ENCODE measurements at places on chromosomes 3 and 15.

GRCh38 chr3:24704496-24704895, 209.8 kb upstream of the THRB start:
- DNase-seq = no peak

GRCh38 chr3:49324768-49325167, 15.1 kb downstream of the USP4 start:
- DNase-seq = no peak

- DNase-seq = peak; percentile 100
These were observed 130.3 kb downstream of the LIPC start for GRCh38 chr15:58562135-58562534.

GRCh38 chr3:196655496-196655895, 16.0 kb downstream of the NRROS start:
- no peak for DNase-seq

GRCh38 chr3:10771486-10772270, 44.4 kb upstream of the SLC6A11 start:
- DNase-seq = no peak

DNA sequence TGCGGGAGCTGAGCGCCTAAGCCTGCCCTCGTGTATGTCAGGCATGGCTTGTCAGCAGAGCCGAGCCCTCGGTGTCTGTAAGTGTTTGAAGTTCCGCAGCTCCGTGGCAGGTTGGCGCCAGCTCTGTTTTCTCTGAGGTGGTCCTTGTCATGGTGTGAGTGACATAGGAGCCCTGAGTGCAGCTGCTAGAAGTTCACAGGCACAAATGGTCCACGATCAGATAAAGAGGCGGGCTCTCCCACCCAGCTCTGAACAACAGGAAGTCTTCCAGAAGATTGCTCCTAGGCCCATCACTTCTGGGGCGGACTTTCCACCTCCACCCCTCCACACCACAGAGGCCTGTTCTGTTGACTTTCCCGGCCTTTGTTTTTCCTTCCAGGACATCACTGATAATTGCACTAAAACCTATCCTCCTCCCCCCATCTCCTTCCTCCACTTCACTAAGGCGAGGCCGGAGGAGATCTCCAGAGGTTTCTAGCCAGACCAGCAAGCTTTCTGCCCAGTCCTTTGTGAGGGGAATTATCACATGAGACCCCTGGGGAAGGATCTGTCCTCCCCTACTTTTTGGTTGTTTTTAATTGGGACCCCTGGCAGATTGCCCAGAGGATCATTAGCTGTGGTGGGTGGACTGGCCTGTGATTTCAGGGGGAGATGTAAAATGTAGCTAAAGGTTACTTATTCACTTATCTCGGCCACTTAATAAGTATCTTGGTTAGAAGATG, 19.9 kb downstream of the ITPR1 start:
- no peak for DNase-seq

GRCh38 chr3:112470788-112471187, 28.5 kb downstream of the BTLA start:
- no peak for DNase-seq

- DNase-seq = no peak
These were observed 331.1 kb downstream of the FOXP1 start for GRCh38 chr3:71252466-71252865.

- no peak for DNase-seq
These were observed 45.7 kb downstream of the TRIM42 start for GRCh38 chr3:140723576-140723975.

GRCh38 chr3:172061724-172062184, 22.4 kb downstream of the FNDC3B start:
- no peak for DNase-seq

- peak; percentile 67 for DNase-seq
These were observed 10.8 kb upstream of the PHLDB2 start for GRCh38 chr3:111848283-111848682.

- no peak for DNase-seq
These were observed 55.7 kb downstream of the LMCD1 start for GRCh38 chr3:8557298-8557697.

GRCh38 chr3:100106531-100107141, 7.7 kb downstream of the FILIP1L start:
- no peak for DNase-seq

DNA sequence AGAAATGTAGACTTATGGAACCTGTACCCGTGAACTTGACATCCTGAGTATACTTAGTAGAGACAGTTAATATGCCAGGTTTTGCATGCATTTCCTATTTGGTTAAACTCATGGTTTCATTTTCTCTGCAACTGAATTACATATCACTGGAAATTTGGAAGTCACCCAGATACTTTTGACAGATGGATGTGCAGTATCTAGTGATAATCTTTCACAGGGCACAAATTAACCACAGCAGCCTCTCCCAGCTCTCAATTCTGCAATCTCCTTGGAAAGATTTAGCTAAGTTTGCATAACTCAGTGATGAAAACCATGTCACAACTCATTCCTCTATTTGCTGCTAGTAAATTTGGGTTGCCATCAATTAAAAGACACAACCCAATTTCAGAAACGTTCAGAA, 162.3 kb upstream of the TPM1 start:
- no peak for DNase-seq

DNA sequence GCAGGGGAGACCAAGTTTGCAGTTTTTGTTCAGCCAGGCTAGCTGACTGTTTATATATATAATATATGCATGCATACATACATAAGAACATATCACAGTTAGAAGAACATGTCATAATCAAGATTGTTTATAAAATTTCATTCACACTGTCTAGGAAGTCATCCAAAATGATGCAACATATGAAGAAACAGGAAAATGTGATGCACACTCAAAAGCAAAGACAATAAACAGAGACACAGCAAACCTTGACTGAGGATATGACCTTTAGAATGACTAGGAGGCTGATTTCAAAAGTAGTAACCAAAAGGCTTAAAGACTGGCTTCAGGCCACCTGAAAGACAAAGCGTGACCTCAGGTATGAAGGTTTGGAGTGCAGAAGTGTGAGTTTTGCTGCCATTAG, 166.2 kb upstream of the NDN start:
- DNase-seq = no peak

- no peak for DNase-seq
These were observed 49.7 kb downstream of the MRPS25 start for GRCh38 chr3:15015456-15015855.

DNA sequence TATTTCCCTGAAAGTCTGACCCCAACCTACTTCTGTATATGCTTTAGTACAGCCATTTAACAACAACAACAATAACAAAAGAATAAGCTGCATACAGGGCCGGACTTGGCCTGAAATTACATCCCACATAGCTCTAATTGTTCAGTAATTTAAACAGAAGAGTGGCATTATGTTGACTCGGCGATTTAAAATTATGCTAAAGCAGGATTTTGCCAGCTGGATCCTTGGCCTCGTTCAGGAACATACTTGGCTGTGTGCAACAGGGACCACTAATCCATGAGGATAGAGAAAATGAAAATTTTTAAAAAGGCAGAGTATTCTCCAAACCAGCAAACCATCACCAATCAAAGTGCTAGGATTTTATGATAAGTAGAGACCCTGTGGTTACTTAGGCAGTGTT, 433.1 kb upstream of the RBMS3 start:
- no peak for DNase-seq

GRCh38 chr3:65107174-65107573, 419.4 kb upstream of the ADAMTS9 start:
- no peak for DNase-seq

DNA sequence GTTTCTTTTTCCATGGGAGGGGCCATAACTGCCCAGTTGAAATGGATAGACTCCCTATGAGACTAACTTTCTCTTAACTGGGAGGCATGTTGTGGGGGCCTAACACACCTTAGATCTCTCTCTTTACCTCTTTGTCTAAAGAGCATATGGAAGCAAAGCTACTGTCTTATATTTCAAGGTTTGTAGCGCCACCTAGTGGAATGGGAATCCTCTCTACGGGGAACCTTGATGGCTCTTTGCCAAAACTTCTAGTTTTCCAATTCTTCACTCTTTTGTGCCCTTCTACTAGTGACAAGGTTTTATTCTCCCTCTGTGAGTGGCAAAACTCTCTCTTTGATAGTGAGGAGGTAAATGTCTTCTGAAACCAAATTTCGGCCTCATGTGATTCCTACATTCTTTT, 1030.4 kb upstream of the CADM2 start:
- peak; percentile 40 for DNase-seq

- DNase-seq = no peak
These were observed 60.7 kb downstream of the SLC24A1 start for GRCh38 chr15:65682404-65682911.

DNA sequence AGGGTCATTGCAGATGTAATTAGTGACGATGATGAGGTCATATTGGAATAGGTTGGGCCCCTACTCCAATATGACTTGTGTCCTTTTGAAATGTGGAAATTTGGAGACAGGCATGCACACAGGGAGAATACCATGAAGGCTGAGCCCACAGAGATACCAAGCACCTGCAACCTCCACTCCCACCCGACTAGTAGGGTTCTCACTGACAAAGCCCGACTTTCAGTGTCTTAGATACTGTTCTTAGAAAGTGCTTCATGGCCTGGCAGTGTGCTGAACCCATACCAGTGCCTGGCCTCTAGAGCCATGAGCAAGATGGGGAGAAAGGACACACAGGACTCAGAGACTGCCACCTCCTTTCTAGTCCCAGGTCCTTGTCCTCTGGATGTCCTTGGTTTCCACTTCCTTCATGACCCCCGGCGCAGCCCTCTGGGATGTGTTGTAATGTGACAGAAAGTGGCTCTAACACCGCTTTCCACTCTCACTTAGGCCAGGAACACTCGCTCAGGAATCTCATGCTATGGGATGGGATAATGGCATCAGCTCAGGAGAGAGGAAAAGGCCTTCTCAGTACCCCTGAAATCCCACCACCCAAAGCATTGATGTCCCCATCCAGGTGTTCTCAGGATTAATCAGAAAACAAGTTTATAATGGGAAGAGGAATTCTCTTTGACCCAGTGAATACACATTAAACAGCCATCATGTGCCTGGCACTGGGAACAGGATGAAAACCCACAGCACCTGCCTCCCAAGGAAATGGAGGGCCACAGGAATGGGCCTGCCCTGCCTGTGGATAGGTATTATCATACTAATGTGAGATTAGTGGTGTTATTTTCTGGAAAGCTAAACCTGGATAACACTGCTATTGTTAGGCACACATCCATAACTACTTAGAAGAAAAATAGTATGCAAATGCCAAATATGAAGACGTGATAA, 59.9 kb downstream of the RPL39L start:
- DNase-seq = no peak

DNA sequence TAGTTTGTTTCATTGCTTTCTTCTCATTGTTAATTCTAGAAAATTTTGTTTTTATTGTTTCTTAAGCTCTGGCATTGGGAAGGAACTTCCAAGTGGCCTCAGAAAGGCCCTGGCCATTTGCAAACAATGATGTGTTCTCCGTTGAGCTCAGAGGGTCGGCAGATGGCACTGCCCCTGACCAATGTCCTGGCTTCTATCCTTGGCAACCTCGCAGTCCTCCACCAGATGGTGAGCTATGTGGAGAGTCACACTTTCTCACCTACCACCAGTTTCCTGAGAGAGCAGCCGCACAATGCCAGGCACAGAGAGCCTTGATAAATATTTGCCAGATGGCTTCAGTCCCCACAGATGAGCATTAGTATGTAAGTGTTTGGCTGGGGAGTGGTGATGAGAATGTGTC, 343.7 kb downstream of the EPHB1 start:
- peak; percentile 30 for DNase-seq

- DNase-seq = no peak
These were observed 117.9 kb downstream of the MITF start for GRCh38 chr3:69856965-69857705.

GRCh38 chr15:41464889-41465580, 28.6 kb upstream of the ITPKA start:
- no peak for DNase-seq

GRCh38 chr3:57518276-57518915, 25.7 kb downstream of the DNAH12 start:
- no peak for DNase-seq

GRCh38 chr3:43019006-43019809, 40.1 kb downstream of the GASK1A start:
- DNase-seq = no peak

- DNase-seq = no peak
These were observed 59.7 kb downstream of the KCNAB1 start for GRCh38 chr3:156180077-156180476.

DNA sequence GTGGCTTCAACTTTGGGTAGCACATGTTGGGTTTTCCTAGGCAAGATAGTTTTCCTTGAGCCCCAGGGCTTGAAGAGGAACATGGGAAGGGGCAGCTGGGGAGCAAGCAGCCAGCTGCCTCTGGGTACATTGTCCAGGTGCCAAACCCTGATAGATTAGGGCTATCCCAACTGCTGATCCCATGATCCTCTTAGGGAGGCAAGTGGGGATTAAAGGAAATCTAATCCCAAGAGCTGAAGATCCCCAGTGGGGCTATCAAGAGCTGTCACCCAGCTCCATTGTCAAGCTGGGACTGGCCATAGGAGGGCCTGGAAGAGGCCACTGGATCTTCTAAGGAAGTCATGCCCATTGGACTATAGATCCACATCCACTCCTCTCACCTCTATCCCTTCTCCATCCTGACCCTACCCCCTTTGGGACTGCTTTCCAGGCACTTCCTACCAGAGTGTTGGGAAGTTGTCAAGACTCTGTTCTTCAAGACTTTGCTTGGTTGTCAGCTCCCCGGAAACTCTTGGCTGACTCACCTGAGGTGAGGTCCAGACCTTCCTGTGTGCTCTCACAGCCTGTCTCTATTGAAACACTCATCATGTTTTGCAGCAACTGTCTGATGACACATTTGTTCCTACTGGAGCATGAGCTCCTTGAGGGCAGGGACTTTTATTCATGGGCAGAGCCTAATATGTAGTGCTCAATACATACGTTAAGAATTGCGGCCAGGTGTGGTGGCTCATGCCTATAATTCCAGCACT, 5.9 kb downstream of the CAMK2N2 start:
- DNase-seq = peak; percentile 99

DNA sequence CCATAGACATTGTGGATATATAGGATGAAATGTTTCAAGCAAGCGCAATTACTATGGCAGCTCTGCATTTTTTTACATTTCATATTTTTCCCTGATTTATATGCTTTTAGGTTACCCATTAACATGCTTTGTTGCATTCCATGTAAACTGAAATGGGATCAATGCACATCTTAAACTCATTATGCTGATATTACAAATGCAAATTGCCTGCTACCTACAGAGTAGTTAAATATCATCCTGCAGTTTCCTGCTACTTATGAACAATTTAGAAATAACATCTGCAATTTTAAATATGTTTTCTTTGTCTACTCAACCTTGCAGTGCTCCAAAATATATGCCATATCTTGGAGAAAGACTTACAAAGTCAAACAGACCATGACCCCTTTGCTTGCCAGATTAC, 526.9 kb upstream of the NECTIN3 start:
- DNase-seq = no peak

- no peak for DNase-seq
These were observed 64.0 kb upstream of the ST3GAL6 start for GRCh38 chr3:98699132-98699531.

GRCh38 chr3:190249414-190249813, 72.8 kb downstream of the CLDN1 start:
- DNase-seq = no peak

DNA sequence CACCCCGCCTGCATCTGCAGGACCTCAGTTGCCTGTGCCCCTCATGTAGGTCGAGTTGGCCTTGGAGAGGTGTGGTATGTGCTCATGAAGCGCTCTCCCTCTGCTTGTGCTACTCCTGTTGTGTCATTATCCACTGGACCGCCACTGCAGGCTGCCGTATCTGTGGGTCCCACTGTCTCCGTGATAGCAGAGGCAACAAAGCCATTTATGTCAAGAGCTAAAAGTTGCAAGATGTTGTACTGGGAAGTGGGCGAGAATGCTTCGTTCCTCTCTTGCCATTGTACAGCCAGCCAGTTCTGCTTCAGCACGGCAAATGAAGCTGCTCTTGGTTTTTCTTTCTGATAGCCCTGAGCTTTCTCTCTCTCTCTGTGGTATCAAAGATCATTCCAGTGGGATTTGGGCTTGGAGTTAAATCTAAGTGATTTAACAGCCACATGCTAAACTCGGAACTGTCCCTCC, 89.0 kb downstream of the TMEM212 start:
- DNase-seq = no peak
